ENCODE measurements at places on chromosomes 1 and 21.
A peak's percentile ranks its signal among the peaks of the same experiment; 100 is the strongest.

DNA sequence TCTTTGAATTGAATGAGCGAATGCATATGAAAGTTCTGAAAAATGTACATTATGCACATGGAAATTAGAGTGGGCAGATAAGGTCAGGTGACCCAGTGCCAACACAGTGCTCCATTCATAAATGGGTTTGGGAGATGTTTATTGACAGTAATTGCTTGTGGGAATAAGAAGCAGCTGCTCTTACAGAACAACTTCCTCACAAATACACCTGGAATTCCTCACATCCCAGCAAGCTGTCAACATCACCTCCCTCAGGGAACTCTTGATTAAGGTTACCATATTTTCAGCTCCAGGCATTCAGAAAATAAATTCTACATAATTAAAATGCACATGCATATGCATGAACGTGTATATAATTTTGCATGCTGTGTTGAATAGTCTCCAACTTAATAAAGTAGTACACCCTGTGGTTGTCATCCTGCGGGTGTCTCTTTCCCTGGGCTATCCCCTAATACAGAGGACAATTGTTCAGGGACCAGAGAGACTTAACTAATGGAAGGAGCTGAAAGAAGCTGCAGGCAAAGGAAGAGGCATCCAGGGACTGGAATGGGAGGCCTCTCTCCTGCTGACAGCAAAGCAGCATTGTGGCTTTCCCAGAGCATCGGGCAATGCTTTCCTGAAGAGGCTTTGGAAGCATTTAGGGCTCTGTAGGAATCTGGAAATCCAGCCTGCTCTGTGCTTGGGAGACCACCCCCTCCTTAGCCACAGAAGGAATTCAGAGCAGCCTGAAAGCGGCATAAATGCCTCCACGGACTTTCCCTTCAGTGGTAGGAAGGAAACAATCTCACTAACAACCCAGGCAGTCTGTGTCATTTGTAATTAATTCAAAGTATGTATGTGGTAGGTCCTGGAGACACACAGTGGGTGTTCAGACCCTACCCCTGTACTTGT, 55.2 kb upstream of the GNG12 start:
- DNase-seq = no peak

GRCh38 chr1:110572751-110573150, 33.4 kb downstream of the KCNA2 start:
- DNase-seq = no peak

GRCh38 chr1:178011465-178011828, 41.6 kb upstream of the SEC16B start:
- DNase-seq = no peak

- DNase-seq = no peak
Measured at GRCh38 chr1:235946571-235946981, 79.9 kb upstream of the LYST start.

DNA sequence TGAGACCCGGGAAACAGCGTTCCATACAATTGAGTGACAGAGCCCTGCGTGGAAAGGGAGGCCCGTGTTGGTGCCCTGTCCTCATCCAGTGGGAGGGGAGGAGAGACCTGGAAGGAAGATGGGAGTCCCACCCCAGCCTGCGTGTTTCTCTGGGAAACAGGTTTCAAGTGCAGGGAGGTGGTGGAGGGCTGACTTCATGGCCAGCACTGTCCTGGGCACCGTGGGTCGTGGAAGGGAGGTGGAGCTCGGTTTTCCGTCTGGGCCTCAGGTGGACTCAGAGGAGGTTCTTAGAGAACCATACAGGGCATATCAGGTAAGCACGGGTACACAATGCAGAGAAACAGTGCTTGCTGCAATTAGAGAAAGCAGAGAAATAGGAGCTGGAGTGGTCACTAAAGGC, 222.6 kb downstream of the CAMTA1 start:
- no peak for DNase-seq

GRCh38 chr1:56028244-56028643, 551.1 kb downstream of the PLPP3 start:
- no peak for DNase-seq

GRCh38 chr1:150893336-150893913, 6.5 kb downstream of the CTXND2 start:
- no peak for DNase-seq

GRCh38 chr1:166273618-166274017, 106.8 kb upstream of the FAM78B start:
- no peak for DNase-seq

DNA sequence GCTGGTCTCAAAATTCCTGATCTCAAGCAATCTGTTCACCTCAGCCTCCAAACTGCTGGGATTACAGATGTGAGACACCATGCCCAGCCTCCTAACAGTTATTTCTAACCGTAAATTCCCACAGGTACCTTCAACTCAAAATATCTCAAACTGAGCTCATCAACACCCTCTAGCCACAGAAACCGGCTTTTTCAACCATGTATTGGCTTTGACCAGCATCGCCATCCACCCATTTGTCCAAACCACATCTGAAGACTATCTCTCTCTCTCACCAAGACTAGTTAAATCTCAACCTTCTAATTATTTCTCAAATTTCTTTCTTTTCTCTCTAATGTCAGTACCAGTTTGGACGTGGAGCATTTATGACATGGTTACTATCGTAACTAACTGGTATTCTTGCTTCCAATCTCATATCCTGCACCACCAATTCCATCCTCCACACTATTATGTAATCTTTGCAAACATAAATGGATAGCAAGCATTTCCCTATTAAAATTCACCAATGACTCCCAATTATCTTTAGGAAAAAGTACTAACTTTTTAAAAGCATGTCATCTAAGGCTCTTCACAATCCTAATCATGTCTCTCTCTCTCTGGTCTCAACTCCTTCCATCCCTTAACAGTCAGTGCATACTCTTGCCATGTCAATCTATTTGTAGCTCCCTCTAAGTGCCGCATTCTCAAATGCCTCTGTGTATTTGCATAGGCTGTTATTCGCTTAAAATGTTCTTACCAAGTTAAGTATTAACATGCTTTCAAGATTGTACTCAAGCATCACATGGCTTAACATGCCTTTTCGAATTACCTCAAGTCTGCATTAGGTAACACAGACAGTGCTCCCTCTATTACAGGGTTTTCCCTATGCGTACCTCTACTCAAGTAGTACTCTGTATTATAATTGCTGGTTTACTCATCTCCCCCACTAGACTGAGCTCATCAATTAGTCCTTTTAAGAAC, 18.1 kb downstream of the RSBN1 start:
- DNase-seq = no peak

- DNase-seq = no peak
Measured at GRCh38 chr21:31158789-31159581, 120.7 kb upstream of the KRTAP19-8 start.

DNA sequence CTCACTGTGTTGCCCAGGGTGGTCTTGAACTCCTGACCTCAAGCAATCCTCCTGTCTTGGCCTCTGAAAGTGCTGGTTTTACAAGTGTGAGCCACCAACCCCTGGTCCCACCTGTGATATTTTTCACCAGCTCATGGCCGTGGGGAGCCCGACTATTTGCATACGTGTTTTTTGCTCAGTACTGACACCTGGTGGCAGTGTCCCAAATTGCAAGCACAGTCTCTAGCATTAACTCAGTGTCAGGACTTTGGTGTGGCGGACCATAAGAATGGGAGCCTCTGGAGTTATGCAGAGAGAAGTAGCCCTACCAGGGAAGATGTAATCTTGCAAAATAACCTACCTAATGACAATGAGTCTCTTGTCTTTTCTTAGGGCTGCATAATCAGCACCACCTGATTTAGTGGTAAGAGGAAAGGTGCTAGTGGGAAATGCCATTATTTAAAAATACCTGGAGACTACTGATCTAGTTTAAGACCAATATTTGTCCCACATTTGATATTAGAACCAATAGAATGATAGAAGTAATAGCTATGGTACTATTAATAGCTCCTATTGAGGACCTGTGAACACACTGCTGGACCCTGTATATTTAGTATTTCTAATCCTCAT, 305.4 kb downstream of the DISC1 start:
- peak; percentile 46 for DNase-seq

GRCh38 chr21:45323487-45324311, 36.0 kb upstream of the POFUT2 start:
- DNase-seq = no peak

DNA sequence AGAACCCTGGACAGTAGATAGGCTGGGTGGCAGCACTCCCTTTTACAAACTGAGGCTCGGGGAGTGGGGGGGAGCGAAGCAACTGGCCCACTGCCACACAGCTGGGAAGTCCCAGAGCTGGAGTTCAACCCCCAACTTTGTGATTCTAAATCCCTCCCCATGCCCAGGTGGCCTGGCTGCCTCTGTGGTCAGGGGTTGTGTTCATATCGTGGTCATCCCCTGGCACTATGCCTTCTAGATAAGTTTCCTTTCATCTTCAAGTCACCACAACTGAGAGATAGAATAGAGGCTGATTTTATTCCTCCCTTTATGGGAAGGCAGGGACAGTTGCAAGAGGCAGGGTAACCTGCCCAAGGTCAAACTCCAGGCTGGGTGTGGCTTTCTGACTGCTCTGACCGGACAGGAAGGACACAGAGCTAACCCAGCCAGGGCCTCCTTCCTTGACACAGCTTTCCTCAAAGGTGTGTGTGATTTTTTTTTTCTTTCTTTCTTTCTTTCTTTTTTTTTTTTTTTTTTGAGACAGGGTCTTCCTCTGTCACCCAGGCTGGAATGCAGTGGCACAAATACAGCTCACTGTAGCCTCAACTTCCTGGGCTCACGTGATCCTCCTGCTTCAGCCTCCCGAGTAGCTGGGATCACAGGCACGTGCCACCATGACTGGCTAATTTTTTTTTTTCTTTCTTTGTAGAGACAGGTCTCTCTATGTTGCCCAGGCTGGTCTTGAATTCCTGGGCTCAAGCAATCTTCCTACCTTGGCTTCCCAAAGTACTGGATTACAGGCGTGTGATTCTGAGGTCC, 18.4 kb upstream of the TNFRSF1B start:
- DNase-seq = no peak
